Esophagus mucosa (tissue), 1 donor: ENCODE measurements at places on chromosomes 13 and 19. TPM values are rescaled to one million over a fixed set of nuclear protein-coding genes. Genes with fewer than 3 reads are reported as not detected.

Gene RLN3
- not detected for total RNA-seq

Gene TSHZ3
- 1.6 TPM for total RNA-seq

Gene ZNF681
- total RNA-seq, result 1.5 TPM

Gene RPS28
- 1,802 TPM for total RNA-seq

Gene TDRD3
- total RNA-seq, result 19.0 TPM

Gene IGSF23
- not detected for total RNA-seq

Gene PTGIR
- total RNA-seq, result 0.12 TPM

Gene NLRP12
- total RNA-seq, result 0.12 TPM

Gene SIGLEC5
- total RNA-seq, result not detected

Gene NOTCH3
- total RNA-seq, result 149 TPM

Gene GPC5
- not detected for total RNA-seq

Gene CGB5
- total RNA-seq, result not detected

Gene CGB3
- not detected for total RNA-seq

Gene FGF14
- total RNA-seq, result 0.16 TPM

DNA sequence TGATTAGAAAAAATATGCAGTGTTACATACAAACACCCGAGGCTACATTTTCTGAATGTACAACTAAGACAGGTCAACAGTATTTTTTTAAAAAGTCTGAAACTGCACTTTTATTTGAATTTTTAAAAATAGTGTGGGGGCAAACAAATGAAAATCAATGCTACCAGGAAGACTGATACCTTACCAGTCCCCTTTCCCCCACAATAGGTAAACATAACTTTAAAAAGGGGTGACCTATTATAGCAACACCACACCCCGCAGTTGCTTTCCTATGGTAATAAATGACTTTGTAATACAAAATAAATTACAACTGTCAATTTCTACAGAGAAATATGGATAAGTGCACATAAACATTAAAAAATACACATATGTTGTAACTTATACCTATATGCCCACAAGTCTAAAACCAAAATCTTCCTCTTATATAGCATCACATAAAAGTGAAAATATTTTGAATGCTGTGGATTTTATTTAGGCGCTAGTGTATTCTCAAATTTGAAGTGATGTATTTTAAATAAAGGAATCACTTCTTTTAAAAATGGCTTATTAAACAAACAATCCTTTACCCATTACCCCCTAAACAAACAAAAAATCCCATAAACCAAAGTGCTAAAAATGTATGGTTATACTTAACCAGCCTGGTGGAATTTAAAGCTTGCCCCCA is 63.1 kb downstream of the KCNRG start:
- no peak for ATAC-seq

DNA sequence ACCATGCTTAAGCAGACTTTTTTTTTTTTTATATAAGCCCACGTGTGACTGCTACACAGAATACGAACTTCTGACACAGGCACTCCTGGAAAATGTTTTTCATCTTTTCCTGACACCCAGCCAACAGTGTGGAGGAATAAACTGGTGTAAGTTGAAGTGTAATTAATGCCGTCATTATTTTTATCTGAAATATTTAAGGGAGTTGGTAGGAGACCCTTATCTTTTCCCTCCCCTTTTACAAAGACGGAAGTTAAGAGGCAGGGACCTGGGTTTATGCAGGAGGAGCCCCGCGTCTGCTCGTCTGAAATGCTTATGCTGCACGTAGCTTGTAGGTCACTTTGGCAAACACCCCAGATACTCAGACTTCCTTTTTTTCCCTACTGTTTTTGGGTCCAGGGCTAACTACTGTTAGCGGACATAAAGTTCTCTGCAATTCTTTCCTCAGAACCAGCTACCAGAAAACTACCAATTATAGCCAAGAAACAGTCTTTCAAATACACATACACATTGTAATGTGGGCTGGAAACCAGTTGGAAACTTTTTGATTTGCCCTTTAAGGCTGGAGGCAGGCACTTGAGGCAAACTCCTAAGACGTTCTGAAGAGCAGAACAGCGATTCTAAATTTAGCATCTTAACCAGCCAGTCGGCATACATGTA is 50.8 kb downstream of the EFNB2 start:
- ATAC-seq, result no peak

DNA sequence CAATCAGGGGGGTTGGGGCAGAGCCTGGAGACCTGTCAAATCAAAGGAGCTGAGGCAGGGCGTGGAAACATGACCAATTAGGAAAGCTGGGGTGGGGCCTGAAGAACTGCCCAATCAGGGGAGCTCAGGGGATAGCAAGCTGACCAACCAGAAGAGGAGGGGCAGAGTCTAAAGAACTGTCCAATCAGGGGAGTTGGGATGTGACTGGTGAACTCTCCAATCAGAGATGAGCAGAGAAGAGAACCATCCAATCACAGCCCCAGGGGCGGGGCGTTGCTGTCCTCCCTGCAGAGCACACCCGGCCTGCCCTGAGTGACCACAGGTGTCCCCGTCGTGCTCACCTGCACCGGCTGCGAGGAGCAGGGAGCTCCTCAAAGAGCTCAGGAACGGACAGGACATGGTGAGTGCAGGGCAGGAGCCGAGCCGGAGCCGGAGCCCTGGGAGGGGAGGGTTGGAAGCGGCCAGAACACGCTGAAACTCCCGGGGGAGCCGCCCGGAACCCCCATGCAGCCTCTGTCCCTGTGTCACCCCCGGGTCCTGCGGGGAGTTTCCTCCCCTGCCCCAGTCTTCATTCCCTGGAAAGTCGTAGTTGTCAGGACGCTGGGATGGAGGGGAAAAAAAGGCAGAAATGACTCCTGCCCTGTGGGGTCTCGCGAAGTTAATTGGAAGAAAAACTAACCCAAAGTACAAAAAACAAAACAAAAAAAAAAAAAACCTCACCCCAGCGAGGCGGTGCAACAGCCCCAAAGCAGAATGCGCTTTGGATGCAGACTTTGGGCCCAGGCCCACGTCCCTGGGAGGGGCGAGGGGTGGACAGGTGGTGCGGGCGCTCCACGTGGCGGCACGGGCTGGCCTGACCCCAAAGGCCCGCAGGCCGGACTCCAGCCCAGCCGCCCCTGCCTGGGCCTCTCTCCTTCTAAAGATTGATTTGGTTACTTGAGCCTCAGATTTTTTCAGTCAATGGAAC is at the start of gene ZNF556:
Gene ZNF556, plus strand, starts transcription at position 311 of the 967 bp plus-strand sequence. Its CDS starts 87 bp downstream, at position 398.
- peak; percentile 99 for ATAC-seq

DNA sequence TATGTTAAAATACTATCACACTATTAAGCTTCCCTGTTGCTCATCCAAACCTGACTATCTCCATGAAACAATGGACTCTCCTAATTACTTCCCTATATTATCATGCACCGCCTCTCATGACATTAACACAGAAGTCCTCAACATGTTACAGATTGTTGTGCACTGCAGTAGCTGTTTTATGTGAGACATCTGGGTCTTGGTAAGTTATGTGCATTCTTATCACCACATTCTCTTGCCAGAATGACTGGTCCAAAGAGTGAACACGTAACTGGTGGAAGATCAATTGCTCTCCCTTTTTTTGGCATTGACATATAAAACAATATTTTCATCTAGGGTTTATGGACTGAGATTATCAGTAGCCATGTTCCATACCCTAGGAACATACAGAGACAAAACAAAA is 59.4 kb downstream of the POSTN start:
- ATAC-seq, result no peak

DNA sequence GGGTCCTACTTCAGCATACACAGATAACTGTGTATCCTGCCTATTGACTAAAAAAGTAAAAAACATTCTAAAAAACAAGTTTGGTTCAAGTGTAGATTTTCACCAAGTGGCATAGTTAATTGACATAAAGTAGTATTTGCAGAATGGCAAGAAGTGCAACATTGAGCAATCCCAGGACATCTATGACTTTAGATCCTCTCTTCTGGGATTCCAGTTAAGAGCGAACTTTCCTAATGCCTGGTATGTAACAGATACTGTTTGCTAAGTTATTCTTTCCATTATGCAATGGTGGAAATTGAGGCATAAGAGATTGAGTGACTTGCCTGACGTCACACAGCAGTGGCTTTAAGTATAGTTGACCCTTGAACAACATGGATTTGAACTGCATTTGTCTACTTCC is 96.1 kb downstream of the ZMYM2 start:
- ATAC-seq, result no peak

- no peak for ATAC-seq
Observed at GRCh38 chr13:71602344-71602743, 264.7 kb downstream of the DACH1 start.

GRCh38 chr13:110331362-110331761 is 24.3 kb downstream of the COL4A2 start:
- no peak for ATAC-seq

DNA sequence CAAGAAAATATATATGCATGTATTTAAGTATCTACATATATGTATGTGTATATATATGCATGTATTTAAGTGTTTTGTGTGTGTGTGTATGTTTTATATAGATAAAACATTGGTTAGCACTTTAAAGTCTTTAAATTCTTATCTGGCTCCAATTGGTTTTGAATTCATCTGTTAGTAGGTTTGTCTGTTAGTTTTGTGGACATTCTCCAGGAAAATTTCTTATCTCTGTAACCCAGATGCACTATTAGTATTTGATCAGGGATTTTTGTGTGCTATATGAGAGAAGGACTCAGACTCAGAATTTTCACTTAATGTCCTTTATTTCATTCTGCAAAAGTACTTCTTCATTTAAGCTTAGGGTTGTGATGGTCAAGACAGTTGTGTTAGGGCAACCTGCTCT is 103.1 kb downstream of the ITGBL1 start:
- ATAC-seq, result no peak

DNA sequence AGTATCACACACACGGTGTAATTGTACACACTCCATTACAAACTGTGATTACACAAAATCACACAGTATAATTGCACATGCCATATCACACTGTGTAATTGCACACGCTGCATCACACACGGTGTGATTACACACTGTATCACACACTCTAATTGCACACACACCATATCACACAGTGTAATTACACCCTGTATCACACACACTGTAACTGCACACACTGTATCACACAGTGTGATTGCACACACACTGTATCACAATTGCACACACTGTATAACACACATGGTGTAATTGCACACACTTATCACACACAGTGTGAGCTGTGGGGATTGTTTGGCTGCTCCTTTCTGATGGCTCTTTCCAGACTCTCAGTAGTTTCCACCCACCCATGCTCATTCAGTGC is 162.6 kb upstream of the SGCG start:
- no peak for ATAC-seq

- no peak for ATAC-seq
Observed at GRCh38 chr13:27375686-27376326, 48.6 kb upstream of the GTF3A start.

DNA sequence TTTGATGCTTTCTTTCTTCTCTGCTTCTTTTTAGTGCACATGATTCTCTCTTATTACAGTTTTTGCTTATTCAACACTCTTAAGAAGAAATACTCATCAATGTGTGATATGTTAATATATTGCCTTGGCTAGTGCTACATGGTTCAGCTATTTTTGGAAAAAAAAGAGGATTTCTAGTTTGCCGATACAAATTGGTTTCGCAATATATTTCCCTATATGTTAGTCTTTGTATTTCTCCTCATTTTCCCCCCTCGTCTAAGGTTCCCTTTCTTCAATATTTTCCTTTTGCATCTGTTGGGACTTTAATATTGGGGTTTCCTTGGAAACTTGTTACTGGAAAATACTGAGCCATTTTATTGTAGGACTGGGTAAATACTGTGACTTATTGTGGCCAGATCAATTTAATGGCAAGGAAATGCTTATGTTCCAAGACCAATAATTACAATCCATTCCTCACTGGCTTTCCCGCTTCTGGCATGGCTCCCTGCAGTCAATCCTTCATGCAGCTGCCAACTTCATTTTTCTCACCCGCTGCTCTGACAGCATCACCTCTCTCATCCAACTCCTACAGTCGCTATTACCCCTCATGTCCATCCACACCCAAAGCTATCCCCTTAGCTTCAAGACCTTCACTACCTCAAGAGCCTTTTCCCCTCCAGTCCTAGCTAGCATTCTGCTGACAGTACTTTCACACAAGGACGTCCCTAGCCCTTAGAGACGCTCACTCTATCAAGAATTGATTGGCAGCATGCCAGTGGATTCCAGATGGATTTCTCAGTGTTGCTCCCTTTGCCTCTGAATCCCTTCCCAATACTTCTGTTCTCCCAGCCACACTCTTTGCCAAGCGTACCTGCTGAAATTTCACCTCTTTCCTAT is 280.1 kb upstream of the TMTC4 start:
- no peak for ATAC-seq

DNA sequence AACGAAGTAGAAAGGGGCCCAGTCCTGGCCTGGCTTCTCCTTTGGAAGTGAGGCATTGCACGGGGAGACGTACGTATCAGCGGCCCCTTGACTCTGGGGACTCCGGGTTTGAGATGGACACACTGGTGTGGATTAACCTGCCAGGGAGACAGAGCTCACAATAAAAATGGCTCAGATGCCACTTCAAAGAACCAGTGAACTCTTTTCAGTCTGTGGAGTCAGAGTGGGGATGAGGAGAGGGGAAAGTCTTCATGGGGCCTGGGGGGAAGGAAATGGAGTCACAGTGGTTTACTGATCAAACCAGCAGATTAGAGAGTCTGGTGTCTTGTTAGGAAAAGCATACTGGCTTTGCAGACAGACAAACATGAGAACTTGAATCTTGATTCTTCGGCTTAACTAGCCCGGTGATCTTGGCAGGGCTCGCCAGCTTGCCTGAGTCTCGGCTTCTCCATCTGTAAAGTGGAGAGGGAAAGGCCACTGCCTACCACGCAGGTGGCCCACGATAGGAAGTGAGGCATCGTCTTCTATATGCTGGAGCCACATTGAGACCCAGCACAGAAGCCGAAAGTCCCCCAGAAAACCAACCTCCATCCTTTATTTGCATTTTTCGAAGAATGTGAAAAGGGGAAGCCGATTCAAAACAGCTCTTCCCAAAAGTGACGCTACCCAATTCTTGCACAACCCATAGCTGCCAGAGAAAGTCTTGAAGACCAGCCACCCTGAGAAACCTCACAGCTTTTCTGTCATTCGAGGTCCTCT is at the start of gene FFAR1:
Gene FFAR1, plus strand, starts transcription at position 732 of the 759 bp plus-strand sequence. CDS start 3,650 bp downstream, outside the sequence.
- ATAC-seq, result no peak

- no peak for ATAC-seq
Observed at GRCh38 chr19:8576273-8576993, 809 bp downstream of the MYO1F start.

- ATAC-seq, result no peak
Observed at GRCh38 chr13:84542348-84542747, 660.1 kb upstream of the SLITRK1 start.

- ATAC-seq, result peak; percentile 1
Observed at GRCh38 chr19:19064098-19064722, 416 bp downstream of the SLC25A42 start.

DNA sequence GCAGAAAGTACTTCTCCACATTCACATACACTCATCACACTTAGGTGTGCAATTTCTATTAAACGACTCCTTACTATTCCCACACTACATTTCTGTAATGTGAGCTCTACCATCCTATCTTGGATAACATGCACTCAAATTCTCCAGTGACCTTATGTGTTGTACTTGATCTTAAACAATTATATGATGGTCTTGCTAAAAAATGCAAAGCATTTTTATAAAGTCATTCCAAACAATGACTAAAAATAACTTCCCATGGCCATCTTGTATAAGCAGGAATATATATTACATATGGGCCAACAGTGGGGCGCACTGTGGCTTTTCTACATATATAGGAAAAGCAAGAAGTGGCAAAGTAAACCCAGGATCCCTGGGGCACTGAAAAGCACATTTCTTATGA is 155.5 kb downstream of the FLT1 start:
- no peak for ATAC-seq
